ENCODE measurements at places on chromosomes 5 and 9.

- DNase-seq: no peak
Measured at GRCh38 chr5:173891308-173892116, 3.4 kb downstream of the CPEB4 start.

GRCh38 chr5:142547445-142548380, 138.2 kb downstream of the FGF1 start:
- DNase-seq: no peak

DNA sequence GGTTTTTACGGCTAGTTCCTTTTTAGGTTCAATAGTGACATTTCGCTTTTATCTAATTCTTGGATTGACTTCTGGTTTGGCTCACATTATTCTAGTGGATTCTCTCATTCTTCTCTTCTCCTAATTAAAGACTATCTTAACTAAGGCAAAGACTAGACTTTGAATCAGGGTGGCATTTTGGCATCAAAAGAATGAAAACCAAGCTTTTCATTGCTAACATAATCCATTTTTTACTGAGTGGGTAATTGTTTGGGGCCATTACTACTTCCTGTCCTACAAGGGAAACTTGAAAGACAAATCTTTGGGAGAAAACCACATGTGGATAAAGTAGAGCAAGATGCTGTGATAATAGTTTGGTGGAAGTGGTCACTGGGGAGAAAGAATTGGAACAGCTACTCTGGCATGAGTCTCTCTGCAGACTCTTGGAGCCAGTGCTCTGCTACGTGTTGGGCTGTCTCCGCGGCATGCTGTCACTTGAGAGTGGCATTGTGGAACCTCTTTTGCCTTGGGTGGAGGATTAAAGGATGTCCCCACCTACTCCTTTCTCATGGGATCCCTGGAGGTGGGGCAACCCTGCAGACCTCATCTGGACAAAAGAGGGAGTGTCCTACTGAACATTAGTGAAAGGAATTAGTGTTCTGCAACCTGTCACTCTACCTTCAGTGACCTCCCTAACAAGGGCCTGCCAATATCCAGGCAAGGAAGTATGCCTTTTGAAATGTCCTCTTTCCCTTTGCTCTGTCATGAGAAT, 280.4 kb downstream of the PSAT1 start:
- DNase-seq: no peak

- no peak for DNase-seq
Measured at GRCh38 chr5:2141254-2142000, 258.7 kb upstream of the IRX4 start.

DNA sequence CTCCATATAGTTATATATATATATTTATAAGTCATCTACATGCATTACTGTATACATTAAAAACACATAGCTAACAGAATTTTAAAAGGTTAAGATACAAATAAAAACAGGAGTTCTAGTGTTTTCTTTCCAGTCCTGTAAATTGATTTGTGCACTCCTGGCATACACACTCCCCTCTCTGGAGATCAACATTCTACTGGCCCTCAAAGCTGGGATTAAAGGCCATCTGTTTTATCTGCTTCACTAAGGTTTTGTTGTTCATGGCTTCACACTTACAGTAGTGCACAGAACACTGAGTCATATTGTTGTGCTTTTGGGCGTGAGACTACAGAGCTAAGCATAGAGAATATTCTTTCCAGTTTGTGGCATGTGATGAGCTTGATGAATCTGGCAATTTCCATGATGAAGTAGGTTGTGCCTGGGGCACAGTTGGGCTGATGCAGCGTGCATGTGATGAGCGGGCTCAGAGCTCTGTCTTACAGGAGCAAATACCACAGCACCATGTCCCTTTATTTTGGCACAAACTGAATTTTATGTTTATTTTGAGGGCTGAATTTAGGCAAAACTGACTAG, 98.2 kb downstream of the TAF11L14 start:
- DNase-seq: no peak

DNA sequence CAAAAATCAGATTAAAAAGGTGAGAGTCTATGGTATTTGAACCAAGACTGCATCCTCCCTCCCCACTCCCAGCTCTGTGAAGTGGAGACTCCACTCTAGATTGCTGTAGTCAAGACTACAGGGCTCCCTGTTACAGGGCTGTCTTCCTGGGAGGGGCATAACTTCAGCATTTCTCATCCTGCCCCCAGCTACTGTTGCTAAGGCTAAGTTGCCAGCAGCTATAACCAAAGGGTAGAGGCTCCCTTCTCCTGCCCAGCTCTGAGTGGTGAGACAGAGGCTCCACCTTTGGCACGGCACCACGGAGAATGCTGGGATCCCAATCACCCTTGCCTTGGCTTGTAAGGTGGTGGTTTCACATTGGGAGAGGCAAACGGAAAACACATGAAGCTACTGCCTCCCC, 39.2 kb upstream of the GCNT4 start:
- DNase-seq: no peak

GRCh38 chr9:69081261-69081660, 45.7 kb downstream of the FXN start:
- no peak for DNase-seq

- no peak for DNase-seq
Measured at GRCh38 chr5:131276072-131276471, 12.2 kb downstream of the CDC42SE2 start.

DNA sequence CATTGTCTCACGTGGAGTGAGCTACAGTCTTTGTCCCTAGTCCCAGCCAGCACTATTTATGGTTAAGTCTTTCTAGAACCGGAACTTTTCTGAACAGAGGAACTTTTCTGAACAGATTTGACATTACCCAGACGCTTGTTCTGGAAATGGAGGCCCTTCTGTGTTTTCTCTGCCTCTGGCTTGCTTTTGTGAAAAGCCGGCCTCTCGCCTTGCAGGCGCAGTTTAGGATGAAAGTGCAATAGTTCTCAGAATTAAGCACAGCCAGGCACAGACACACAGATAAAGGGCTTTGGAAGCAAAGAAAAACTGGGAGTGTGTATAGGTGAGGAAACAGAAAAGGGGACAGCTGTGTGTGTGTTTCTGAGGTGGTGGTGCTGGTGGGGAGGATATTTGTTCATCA, 5.9 kb downstream of the GDNF start:
- no peak for DNase-seq

GRCh38 chr9:34628656-34629490, at the start of gene ARID3C:
ARID3C (minus strand) TSS chr9:34629066; CDS start chr9:34628014, 1,052 bp downstream.
- DNase-seq: peak; percentile 40

- no peak for DNase-seq
Measured at GRCh38 chr5:157172403-157172802, 6.3 kb upstream of the GARIN3 start.

DNA sequence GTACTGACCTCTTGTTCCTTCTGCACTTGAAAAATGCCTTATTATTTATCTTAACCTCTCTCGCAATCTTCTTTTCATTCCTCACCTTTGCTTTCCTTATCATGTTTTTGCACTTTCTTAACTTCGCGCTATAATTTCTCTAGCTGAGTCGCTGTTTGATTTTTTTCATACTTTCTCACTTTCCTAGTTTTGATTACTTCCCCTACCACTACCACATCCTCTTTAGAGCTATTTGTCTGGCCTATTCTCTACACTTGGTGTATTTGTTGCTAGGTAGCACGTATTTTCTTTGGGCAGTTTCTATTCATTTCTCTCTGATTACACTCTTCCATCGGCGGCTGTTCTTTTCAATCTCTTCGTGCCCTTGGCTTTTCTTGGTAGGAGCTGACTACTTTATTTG, 611.8 kb downstream of the BNC2 start:
- no peak for DNase-seq

DNA sequence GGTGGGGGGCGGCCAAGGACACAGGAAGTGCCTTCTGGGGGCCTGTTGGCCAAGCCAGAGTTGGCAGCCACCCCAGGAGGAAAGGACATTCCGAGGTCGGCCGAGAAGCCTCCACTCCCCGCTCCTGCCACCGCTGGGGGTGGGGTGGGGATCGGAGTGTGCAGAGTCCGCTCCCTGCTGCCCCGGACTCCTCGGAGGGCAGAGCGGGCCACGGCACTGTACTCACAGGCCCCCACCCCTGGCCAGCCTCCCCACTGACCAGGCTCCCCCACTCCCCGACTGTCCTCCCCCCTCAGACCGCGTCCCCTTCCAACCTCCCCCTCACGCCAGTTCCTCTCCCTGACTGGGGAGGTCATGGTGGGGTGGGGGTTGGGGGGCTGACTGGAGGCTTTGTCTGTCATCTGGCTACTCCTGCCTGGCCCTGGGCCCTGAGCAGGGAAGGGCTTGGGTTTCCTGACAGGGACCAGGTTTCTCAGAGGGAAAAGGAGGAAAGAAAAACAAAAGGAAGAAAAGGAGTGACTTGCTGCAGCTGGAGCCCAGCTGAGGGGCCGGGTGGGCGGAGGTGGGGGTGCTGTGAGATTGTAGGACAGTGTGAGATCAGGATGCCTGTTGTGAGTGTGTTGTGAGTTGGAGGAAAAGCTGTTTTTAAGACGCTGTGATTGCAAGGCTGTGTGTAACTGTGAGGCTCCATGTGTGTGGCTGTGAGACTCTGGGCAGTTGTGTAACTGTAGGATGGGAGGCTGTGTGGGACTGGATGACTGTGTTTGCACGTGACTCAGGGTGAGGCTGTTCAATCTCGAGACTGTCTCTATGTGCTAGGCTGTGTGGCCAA, 29.7 kb downstream of the CNTFR start:
- DNase-seq: no peak

- no peak for DNase-seq
Measured at GRCh38 chr9:16369427-16369826, 501.0 kb downstream of the BNC2 start.

GRCh38 chr5:157923765-157924164, 64.8 kb upstream of the CLINT1 start:
- no peak for DNase-seq

DNA sequence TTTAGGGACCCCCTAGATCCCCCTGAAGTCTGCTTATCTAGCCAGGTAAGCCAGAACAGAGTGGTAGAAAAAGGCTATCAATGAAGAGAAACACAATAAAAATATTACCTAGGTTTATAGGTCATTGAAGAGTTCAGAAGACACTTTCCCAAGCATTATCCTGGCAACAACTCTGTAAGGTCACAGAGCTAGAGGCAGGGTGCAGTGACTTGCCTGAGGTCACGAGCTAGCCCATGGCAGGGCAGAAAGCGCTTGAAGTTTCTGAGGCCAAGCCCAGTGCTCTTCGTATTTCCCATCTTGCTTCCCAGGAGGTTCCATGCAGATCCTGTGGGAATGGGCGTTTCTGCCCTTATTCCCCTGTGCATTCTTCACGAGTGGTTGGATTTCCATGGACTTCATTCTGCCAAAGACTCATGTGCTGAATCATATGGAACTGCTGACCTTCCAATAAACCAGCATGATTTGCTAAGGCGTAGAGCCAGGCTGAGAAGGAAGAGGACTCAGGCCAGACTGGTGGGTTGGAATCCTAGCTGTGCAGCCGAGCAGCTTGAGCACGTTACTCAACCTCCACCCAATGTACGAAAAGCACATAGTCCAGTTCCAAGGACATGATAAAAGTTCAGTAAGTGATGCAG, 22.1 kb downstream of the TRMO start:
- DNase-seq: no peak

GRCh38 chr9:134734270-134734669, 92.7 kb downstream of the COL5A1 start:
- DNase-seq: no peak

- DNase-seq: no peak
Measured at GRCh38 chr9:123265833-123266232, 2.6 kb downstream of the STRBP start.

DNA sequence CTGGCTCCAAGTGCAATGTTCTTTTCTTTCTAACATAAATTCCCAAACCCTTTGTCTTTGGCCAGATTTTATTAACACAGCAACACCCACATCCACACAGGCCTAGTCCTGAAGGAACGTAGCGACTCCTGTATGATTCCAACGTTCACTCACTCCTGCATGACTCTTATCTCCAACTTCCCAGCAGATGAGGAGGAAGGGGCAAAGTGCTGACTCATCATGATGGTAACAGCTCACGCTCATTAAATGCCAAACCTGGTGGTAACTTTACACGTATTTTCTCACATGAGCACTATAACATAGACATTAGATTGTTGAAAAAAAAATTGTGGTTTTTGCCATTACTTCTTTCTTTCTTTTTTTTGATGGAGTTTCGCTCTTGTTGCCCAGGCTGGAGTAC, 1349.5 kb downstream of the EFNA5 start:
- DNase-seq: no peak

DNA sequence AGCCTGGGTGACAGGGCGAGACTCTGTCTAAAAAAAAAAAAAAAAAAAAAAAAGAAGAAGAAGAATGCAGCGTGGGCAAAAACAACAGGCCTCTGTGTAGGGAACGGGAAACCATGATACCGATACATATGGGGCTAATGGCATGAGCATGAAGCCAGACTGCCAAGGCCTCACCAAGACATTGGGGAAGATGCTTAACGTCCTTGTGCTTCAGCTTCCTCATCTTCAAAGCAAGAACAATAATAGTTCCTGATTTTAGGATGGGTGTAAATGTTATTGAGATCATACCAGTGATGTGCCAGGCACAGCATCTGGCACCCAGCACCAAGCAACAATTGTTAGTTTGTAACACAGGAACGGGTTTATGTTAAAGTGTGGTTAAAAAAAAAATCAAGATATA, 51.4 kb downstream of the NEURL1B start:
- no peak for DNase-seq

All from NCI-H345 (cell line).